ENCODE measurements at places on chromosomes 5 and 9. TPM values are rescaled to one million over a fixed set of nuclear protein-coding genes. Genes with fewer than 3 reads are reported as not detected.

GRCh38 chr5:123976379-123977033 is 464.5 kb downstream of the CSNK1G3 start:
- no peak for DNase-seq

DNA sequence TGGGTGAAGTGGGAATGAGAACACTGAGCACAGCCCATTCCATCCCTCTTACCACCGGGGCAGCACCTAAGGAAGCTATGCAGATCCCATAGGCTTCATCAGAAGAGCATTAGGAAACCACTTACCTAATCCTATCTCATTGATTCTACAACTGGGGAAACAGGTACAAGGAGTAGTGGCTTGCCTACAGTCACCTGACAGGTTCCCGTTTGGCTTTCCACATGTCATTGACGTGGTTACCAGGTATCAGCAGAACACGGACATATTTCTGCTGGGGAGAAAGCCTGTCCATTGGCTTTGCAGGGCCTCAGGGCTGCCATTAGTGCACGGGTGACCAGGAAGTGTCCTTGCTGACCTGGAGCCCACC is 11.3 kb downstream of the AFAP1L1 start:
- no peak for DNase-seq

GRCh38 chr5:72955143-72955767 is 586 bp upstream of the FCHO2 start:
- DNase-seq = peak; percentile 77

DNA sequence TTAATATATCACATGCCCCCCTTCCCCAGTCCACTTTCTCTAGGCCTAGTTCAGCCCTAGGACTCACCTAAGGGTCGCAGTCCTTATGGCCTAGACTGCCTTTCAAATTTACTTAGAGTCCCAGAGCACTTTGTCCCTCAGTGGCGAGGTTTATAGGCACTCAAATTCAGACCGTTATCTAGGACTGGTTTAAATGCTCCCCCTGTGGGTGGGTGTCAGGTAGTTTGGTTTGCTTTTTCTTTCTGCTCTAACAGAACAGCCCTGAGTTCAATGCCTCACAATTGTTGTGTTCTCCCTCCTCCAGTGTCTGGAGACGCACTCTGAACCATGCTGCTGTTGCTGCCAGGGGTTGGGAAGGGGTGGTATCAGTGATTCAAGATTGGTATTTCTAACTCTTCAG is 317.1 kb downstream of the MAT2B start:
- DNase-seq = no peak

- DNase-seq = no peak
Measured at GRCh38 chr5:128825826-128826225, 139.5 kb upstream of the SLC27A6 start.

GRCh38 chr5:173971681-173972345 is 17.2 kb upstream of the C5orf47 start:
- no peak for DNase-seq

DNA sequence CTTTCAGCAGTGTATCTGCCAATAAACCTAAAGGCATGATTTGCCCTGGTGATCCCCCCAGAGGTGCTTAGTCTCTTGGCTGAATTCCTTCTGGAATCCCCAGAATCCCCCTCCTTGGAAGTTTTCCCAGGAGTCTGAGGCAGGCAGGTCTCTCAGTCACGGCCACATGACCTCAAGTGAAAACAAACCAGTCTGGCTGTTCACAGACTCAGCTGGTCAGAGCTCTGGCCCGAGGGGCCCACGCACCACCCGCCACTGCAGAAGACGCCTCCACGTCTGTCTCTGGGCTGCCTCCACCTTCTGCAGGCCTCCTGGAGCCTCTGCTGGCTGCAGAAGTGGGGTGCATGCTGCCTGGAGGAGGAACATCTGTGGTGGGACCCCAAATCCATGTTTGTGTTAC is 52.5 kb downstream of the HRH2 start:
- no peak for DNase-seq

- DNase-seq = peak; percentile 66
Measured at GRCh38 chr5:157516626-157517325, 56.8 kb downstream of the NIPAL4 start.

The NIPAL4 gene
- total RNA-seq = 49.8 TPM

The AMACR gene
- 15.2 TPM for total RNA-seq

The OTP gene
- total RNA-seq = not detected
